ENCODE measurements at places on chromosomes 11 and 22.

DNA sequence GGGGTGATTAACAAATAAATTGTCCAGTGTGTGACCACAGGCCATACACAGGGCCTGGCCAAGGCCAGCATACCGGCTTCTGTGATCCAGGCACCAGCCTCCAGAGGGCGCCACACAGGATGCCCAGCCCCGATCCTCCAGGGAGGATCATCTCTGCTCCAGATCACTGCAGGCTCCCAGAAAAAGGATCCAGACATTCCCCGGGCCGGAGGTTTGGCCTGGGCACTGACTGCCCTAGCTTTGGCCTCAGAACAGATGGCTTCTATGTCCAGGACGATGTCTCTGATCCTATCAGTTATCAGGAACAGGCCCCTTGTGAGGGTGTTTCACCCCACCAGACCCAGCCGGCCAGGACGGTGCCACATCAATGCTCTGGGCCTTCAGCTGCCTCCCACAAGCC lies 74.5 kb upstream of the LMO1 start:
- peak; percentile 12 for DNase-seq

DNA sequence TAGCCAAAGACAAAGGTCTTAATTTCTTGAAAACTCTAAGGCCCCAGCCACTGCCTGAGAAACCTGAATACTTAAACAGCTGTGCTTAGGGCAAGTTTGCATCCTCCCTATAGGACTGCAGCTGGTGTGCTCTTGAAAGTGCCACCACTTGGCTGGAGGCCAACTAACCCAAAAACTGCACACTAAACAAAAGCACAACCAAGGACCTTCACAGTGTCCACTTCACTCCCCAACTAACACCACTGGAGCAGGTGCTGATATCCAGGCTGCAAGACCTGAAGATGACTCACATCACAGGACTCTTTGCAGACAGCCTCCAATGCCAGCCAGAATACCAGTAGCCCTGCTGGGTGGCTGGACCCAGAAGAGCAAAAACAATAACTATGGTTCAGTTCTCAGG lies 357.7 kb upstream of the ARHGAP42 start:
- DNase-seq = no peak

DNA sequence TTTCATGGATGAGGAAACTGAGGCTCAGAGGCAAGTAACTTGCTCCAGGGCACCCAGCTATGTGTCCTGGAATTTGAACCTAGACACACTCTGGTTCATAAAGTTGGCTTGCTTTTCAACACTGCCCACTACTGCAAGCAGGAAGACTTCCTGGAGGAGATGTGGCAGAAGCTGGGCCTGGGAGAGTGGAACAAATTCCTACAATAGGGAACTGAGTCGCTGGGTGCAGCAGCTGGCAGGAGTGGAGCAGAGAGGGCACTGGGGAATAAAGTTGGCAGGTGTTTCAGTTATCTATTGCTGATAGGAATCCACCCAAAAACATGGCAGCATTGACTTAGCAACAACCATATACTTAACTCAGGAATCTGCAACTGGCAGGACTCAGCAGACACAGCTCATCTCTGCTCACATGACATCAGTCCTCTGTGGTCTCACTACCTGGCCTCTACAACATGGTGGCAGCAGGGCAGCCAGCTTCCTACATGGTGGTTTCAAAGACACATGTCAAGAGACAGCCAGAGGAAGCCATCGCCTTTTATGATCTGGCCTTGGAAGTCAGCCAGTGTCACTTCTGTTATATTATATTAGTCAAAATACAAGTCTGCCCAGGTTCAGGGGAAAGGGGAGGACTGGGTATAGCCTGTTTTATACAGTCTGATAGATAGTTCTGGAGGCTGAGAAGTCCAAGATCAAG lies 10.6 kb upstream of the CARD10 start:
- DNase-seq = peak; percentile 43

- DNase-seq = peak; percentile 27
These were observed 9.2 kb downstream of the LIN7C start for GRCh38 chr11:27497284-27497866.
